Purkinje cell (primary cell): ENCODE measurements at places on chromosomes 11 and 22. TPM values are rescaled to one million over a fixed set of nuclear protein-coding genes. Genes with fewer than 3 reads are reported as not detected.

The BIRC3 gene
- 1.5 TPM in 1 of 2 replicates, not detected in the other for polyA plus RNA-seq

The RASGRP2 gene
- polyA plus RNA-seq = 0.36 TPM in 1 of 2 replicates, not detected in the other

The DERL3 gene
- polyA plus RNA-seq = 2.3 and 2.5 TPM in 2 replicates

The SHANK2 gene
- polyA plus RNA-seq = 27.9 and 39.4 TPM in 2 replicates

The MICAL3 gene
- polyA plus RNA-seq = 9.4 and 11.9 TPM in 2 replicates

The SH3BP1 gene
- 0.77 TPM in 1 of 2 replicates, not detected in the other for polyA plus RNA-seq

The ENTHD1 gene
- polyA plus RNA-seq = not detected in 2 replicates

The GGTLC3 gene
- polyA plus RNA-seq = 0.32 TPM in 1 of 2 replicates, not detected in the other

The KDM4F gene
- not detected in 2 replicates for polyA plus RNA-seq

The CCDC81 gene
- 3.4 TPM in 1 of 2 replicates, not detected in the other for polyA plus RNA-seq

The LRRC32 gene
- polyA plus RNA-seq = 2.6 TPM in 1 of 2 replicates, not detected in the other

The HBD gene
- not detected in 2 replicates for polyA plus RNA-seq

The TAF1D gene
- 59.2 and 64.9 TPM in 2 replicates for polyA plus RNA-seq

The CALCA gene
- not detected in 2 replicates for polyA plus RNA-seq

The PNPLA3 gene
- 0.11 TPM in 1 of 2 replicates, not detected in the other for polyA plus RNA-seq

The NPTXR gene
- polyA plus RNA-seq = 6.8 and 9.8 TPM in 2 replicates

The SUSD2 gene
- 0.31 TPM in 1 of 2 replicates, not detected in the other for polyA plus RNA-seq

The KDM4D gene
- 1.1 and 3.4 TPM in 2 replicates for polyA plus RNA-seq

The MPEG1 gene
- polyA plus RNA-seq = not detected in 2 replicates
